Type B pancreatic cell (in vitro differentiated cells): ENCODE measurements at places on chromosomes 3 and 15.
A peak's percentile ranks its signal among the peaks of the same experiment; 100 is the strongest.

- DNase-seq, result no peak
Measured at GRCh38 chr3:99357131-99357530, 281.3 kb upstream of the COL8A1 start.

GRCh38 chr3:118949113-118949760 is 85.4 kb downstream of the IGSF11 start:
- DNase-seq, result no peak

DNA sequence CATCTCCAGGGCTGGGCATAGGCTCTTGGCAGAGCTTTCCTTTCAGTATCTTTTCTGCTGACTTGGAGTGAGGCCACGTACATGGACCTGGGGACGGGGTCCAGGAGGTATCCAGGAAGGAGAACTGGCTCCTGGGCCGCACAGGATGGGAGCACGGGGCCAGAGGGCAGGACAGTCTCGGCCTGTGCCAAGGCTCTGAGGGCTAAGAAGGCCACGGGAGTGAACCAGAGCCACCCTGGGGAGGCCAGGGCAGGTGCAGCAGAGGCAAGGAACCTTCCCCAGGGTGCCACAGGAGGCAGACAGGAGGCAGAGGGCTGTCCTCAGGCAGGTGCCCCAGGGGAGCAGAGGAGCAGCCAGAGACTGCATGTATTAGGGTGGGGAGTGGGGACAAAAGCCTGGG is 50.3 kb downstream of the PLXNA1 start:
- no peak for DNase-seq

DNA sequence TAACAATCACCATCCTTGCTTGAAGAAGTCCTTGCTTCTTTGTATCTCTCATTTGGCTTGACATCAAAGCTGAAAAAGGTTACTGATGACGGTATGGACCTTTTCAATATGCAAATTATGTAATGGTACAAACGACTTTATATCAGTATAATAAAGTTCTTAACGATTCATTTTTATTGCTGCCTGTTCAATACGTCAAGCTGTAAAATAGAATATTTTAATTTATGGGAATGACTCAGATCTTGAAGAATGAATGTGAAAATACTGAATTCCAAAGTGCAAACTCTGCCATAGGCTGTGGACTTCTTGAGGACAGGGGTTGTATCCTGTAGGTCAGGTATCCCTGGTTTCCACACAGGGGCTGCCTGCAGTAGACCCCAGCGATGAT is 156.2 kb downstream of the PLCL2 start:
- DNase-seq, result no peak

- DNase-seq, result no peak
Measured at GRCh38 chr15:39595338-39596221, 14.7 kb downstream of the THBS1 start.

- no peak for DNase-seq
Measured at GRCh38 chr3:123021996-123022510, 5.5 kb downstream of the SEMA5B start.

DNA sequence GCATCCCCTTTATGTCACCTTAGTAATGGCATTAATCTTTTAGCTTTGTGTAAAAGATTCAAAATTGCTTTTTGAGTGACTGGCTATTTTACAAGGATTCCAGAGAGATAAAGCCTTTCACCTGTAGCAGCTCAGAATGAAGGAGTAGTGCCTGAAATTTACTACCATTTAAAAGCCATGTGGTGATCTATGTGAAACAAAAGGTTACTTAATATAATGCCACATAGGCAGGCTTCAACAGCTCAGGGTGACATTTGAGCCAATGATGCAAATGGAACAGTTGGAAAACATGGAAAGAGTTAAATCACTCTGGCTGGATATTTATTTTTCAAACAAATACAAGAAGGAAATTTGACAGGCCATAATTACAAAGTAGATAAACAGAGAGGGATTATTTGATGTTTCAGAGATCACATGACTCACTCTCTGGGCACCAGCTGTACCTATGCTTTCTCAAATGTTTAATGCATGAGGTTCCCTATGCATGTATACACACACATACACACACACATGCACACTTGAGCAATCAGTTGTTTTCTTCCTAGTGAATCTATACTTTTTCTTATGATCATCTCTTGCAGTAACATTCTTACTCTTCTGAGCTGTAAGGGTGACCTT is 171.5 kb downstream of the ZMAT3 start:
- no peak for DNase-seq

- DNase-seq, result no peak
Measured at GRCh38 chr3:1139071-1139470, 46.2 kb downstream of the CNTN6 start.

DNA sequence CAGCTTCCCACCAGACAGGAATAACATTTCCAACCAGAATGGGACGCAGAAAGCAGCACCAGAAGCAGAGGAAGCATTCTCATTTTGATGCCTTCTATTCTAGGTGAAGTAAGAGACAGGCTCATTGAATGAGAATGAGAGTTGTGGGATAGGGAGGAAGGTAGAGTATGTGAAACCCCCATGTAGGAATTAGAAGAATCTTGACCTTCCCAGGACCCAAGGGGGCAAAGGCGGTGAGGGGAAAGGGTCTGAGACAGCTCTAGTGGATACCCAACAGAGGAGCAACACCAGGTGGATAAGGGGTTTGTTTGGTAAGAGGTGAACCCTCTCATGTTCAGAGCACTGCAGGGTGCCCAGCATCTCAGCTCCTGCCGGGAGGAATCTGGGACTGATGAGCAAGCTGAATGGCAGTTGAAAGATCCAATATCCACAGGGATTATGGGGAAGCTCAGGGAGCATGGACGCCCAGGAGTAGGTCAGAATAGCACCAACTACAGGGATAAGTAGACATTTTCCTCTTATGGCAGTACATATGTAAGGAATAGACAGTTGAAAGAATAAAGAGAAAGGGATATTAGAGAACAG is 77.0 kb downstream of the PLCL2 start:
- no peak for DNase-seq

DNA sequence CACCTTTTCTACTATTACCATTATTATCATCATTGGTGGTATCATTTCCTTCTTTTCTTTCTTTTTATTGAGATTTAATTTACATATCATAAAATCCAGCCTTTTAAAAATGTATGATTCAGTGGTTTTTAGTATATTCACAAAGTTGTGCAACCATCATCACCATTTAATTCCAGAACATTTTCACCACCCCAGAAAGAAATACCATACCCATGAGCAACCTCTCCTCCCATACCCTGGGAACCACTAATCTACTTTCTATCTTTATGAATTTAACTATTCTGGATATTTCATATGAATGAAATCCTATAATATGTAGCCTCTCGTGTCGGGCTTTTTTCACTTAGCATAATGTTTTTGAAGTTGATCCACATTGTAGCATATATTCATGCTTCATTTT is 29.1 kb downstream of the AAGAB start:
- no peak for DNase-seq

DNA sequence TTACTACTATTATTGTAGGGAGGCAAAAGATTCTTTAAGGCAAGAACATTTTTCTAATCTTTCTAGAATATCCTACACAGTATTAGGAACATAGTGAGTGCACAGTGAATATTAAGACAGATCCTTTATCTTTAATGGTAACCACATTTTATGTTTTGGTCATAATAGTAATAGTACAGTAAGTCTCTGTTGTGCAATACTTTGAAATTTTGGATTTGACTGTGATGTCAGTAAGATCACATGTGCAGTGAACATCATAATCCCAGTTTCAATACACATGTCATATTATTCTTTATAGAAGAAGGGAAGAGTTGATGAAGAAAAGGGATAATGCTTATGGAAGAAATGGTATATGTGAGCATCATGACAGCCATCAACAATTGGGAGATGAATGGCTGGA is 10.7 kb downstream of the STT3B start:
- no peak for DNase-seq

DNA sequence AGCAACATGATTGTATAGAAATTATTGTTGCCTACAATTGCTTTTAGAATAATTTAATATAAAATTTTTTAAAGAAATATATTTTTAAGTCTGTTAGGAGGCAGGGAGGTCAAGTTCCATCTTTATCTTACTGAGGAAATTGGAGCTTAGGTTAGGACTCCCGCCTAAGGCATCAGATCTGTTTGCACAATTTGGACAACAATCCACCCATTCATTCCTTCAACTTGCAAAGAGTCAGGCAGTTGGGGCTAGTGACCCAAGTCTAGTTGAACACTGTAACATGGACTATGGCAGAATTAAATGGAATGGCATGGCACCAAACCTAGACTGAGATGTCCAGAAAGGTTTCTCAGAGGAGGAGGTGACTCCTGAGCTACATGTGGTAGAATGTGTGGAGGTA is 149.4 kb upstream of the SETMAR start:
- no peak for DNase-seq

DNA sequence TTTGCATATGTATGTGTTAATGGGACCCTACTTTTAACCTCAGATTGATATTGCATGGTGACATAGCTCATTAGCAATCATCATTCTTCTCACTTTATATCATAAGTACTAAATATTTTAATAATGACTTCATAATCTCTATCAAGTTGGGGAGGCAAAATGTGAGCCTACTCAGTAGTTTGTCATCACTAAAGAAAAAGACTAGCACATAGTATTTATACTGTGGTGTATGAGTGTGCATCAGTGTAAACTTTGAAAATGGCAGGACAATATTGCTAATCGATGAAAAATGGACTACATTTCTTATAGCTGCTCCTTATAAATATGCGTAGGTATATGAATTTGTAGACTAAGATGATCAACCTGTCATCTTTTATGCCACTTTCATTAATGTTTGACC is 624.5 kb upstream of the ROBO2 start:
- DNase-seq, result no peak

DNA sequence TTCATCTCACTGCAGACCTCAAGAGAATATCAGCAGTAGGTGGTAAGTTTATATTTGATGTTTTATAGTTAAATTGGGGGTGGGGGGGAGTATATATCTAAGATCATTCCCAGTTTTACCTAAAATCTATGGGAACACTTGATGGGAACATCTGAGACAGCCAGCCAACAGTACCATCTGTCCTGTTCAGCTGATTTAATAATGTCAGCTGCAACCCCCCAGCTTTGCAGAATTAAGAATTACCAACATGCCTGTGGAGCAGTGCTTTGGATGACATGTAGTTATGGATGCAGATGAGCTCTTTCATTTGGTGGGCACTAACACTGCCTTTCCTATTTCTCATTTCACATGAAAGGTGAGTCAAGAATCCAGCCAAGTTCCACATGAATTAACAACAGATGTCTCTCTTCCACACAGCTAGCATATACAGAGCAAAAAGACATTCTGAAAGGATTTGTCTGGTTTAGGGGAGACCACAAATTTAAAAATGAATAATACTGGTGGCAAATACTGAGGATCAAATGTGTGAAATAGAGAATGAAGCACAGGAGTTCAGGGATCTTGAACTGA is 76.2 kb downstream of the SETD5 start:
- DNase-seq, result no peak

DNA sequence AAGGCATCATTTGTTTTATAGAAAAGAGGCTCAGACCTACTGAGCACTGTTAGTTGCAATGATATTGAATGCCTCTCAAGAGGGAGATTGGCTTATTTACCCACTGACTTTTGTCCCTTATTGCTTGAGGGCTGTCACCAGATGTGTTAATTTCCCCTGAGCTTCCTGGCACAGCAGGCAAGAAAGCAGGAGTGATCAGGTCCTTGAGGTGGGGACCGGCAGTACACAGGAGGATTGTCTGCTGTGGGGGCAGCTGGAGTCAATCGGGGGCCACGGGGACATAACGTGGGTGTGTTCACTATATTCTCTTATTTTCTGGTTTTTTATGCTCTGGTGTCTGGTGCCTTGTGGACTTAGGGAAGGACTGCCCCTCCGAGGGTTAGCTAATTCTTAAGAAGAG is 44.6 kb downstream of the GASK1A start:
- peak; percentile 29 for DNase-seq

DNA sequence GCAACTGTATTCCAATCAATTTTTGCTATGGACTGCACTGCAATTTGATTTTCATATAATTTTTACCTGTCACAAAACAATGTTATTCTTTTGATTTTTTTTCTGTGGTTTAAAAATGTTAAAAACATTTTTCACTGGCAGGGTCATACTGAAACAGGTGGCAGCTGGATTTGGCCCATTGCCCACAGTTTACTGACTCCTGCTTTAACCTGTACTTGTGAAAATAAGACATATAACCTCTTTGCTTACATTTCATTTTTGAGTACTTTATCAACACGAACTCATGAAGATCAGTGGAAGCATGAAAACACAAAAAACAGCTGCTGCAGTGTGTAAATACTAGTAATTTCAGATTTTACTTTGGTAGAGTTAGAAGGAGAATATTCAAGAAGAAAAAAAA is 313.1 kb downstream of the WDR72 start:
- DNase-seq, result no peak

- DNase-seq, result no peak
Measured at GRCh38 chr3:66372681-66373350, 128.0 kb downstream of the LRIG1 start.

GRCh38 chr3:145490088-145491048 is 670.6 kb downstream of the PLOD2 start:
- no peak for DNase-seq

DNA sequence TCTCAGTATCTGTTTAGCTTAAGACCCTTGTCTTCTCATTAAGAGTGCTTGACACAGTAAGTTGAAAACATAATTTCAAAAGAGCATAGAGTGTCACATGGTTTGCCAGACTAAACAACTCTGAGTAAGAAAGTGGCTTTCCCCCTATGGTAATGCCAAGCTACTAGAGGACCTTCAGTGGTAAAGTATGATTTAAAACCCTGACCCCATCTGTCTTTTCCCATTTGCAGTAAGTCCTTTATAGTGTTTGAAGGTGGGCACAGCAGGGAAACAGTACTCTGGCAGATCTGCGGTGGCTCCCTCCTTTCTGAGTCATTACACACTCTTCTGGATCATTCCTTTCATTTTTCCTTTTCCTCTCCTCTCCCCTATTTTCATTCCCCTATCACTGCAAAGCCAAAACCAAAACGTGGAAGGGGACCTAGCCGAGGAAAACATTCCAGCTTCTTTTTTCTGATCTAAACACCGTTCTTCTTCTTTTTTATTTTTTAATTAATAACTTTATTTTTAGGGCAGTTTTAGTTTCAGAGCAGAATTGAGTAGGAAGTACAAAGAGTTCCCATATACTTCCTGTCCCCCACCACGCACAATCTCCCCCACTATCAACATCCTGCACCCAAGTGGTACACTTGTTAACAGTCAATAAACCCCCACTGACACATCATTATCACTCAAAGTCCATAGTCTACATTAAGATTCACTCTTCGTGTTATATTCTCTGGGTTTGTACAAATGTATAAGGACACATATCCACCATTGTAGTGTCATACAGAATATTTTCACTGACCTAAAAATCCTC is 74.7 kb downstream of the PPARG start:
- DNase-seq, result no peak

DNA sequence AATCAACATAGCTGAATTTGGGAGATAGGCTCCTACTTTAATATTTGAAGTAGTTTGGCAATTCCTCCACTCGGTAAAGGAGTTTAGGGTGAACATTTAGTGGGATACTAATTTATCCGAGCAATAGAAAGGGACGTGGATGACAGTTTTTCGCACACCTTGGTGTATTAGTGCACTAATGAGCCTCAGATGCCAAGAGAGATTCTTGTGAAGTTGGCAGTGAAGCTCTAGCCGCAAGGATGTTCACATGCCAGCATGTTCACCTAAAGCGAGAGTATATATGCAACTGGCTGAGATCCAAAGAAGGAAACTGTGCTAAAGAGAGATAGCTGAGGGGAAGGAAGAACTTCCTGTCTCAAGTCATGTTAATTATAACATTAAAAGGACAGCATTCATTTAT is 58.5 kb downstream of the TGFBR2 start:
- DNase-seq, result no peak
